ENCODE measurements at places on chromosomes 7 and 10. TPM values are rescaled to one million over a fixed set of nuclear protein-coding genes. Genes with fewer than 3 reads are reported as not detected.

The PLEKHS1 gene
- not detected for total RNA-seq

The VAX1 gene
- not detected for total RNA-seq

The CYCS gene
- 164 TPM for total RNA-seq

The ANKRD30A gene
- total RNA-seq = not detected

The RELN gene
- 0.02 TPM for total RNA-seq

The SPRN gene
- total RNA-seq = not detected

The LLCFC1 gene
- total RNA-seq = not detected

The GAD2 gene
- total RNA-seq = not detected

The CYP3A5 gene
- 0.18 TPM for total RNA-seq

The ZMIZ1 gene
- 17.7 TPM for total RNA-seq

The ZNF479 gene
- not detected for total RNA-seq

The LRRC18 gene
- 0.70 TPM for total RNA-seq

The SLC26A4 gene
- 4.3 TPM for total RNA-seq

The ZNF117 gene
- total RNA-seq = 0.08 TPM

The CPA4 gene
- total RNA-seq = 25.9 TPM

The KLF14 gene
- 0.20 TPM for total RNA-seq

The CLRN3 gene
- not detected for total RNA-seq

The SLC26A5 gene
- total RNA-seq = not detected

The AGAP9 gene
- 4.4 TPM for total RNA-seq

The TEX36 gene
- not detected for total RNA-seq

The NPFFR1 gene
- not detected for total RNA-seq

The H2BK1 gene
- not detected for total RNA-seq

The PTPRE gene
- 24.6 TPM for total RNA-seq

The NXPH1 gene
- not detected for total RNA-seq

The AGR2 gene
- total RNA-seq = not detected

The TYW1 gene
- total RNA-seq = 13.2 TPM
